ENCODE measurements at places on chromosomes 4 and X.
A peak's percentile ranks its signal among the peaks of the same experiment; 100 is the strongest.

- no peak for DNase-seq
Observed at GRCh38 chr4:19722404-19722803, 529.3 kb upstream of the SLIT2 start.

- peak; percentile 76 for DNase-seq
Observed at GRCh38 chrX:107673933-107674479, 45.7 kb downstream of the PRPS1 start.

DNA sequence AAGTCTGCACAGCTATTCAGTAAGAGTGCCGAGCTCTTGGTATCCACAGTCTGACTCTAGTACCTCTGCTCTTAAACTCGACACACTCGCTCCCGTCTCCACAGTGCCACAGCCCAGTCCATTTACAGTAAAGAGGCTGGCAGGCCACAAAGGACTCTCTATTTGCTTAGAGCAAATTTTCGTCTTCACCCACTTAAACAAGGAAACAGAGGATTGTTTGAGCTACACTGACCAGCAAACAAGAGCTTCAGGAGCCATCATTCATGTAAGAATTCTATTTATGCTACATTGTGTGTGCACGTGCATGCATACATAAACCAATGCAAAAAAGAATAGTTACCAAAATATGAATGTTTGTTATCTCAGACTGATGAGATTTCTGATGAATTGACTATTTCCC is 290.2 kb downstream of the USP46 start:
- DNase-seq: no peak

DNA sequence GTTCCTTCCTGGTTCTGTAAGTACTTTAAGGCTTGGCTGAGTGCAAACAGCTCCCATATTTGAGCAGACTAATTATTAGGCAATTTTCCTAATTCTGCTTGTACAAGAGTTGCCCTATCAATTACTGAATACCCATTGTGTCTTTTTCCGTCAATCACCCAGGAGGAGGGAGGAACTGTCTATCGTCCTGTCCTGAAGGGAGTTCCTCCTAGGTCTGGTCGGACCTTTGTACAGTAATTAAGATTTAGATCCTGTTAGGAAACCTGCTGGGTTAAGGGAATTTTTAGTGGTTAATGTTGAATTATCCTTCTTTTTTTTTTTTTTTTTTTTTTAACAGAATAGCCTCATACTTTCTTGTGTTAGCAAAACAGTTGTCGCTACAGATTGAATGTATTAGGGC is 130.1 kb downstream of the KDM6A start:
- no peak for DNase-seq

DNA sequence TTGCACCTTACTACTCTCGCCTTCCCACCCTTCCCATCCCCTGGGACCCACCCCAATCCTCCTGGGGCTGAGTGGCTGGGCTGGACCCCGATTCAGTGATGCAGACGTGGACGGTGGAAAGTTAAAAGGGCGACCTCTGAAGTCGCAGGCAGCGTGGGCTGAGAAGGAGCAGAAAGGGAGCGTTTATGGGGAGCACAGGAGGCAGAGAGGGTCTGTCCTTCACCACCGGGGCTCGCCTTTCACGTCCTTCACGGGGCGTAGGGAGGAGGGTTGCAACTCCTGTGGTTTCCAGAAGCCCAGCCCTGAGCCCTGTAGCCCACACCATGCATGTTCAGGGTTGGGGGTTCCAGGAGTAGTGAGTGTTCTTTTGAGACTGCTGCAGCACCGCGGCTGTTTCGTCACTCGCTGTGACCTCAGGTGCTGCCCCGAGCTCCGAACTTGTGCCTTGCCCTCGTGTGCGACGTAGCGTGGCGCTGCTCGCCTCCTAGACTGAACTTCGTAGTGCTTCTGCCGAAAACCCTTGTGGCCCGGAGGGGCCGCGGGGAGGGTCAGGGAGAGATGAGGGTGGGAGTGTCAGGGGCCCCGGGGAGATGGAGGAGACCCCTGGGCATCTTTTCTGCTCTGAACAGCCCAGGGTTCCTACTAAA is 1.6 kb downstream of the NHS start:
- DNase-seq: no peak

DNA sequence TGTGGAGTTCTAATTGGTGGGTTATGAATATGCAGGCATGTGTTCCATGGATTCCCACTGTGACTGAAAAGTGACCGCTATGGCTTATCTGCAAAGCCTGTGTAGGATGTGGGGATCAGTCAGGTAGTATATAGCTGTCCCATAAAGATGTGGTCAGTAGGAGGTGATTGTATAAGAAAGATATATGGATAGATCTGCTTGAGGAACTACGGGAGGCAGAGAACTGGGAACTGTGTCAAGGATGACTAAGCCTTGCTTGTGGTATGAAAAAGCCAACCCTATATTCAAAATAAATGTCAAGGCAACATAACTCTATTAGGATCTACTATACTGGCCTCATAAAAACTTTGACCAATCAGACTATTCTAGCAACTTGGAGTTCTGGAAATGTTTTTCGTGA is 185.2 kb downstream of the KLHL4 start:
- DNase-seq: no peak
